ENCODE measurements at places on chromosomes 2 and 18. TPM values are rescaled to one million over a fixed set of nuclear protein-coding genes. Genes with fewer than 3 reads are reported as not detected.

RGPD4 gene
- not detected for total RNA-seq

DNA sequence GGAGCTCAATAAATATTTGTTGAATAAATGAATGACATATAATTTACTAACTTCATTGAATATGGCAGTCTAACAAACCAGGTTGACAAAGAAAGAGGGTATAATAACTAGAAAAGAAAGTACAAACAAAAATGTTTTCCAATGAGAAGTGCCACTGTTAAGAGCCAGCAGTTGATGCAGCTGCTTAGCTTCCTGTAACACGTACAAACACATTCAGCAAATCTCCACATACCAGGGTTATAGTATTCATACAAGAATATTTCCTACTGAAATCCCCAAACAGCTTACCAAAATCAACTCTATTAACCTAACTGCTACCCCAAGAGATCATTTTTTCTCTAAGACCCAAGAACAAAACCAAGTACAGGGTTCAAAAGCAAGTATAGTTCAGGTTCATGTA is 77.7 kb downstream of the THADA start:
- DNase-seq = no peak

GRCh38 chr18:31049189-31049588 is 6.6 kb upstream of the DSC3 start:
- no peak for DNase-seq

- DNase-seq = no peak
Observed at GRCh38 chr2:64692401-64692800, 38.7 kb upstream of the SERTAD2 start.

DNA sequence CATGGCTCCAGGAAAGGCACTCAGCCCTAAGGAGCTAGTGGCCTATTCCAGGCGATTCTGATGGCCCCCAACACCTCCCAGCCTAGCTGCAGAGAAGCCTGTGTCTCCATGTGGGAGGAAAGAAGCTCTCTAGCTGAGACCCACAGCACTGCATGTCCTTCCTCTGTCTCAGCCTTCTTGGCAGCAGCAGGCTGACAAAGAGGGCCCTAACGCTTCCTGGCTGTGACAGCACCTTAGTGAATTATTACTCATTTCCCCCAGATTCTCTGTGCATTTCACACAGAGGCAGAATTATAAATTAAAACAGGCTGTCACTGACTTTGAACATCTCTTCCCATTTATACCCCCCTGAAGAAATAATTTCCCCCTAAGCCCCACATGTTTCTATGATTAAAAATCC is 206.8 kb downstream of the CLIP4 start:
- no peak for DNase-seq

GRCh38 chr2:74577448-74577847 is 22.9 kb downstream of the DOK1 start:
- no peak for DNase-seq

DNA sequence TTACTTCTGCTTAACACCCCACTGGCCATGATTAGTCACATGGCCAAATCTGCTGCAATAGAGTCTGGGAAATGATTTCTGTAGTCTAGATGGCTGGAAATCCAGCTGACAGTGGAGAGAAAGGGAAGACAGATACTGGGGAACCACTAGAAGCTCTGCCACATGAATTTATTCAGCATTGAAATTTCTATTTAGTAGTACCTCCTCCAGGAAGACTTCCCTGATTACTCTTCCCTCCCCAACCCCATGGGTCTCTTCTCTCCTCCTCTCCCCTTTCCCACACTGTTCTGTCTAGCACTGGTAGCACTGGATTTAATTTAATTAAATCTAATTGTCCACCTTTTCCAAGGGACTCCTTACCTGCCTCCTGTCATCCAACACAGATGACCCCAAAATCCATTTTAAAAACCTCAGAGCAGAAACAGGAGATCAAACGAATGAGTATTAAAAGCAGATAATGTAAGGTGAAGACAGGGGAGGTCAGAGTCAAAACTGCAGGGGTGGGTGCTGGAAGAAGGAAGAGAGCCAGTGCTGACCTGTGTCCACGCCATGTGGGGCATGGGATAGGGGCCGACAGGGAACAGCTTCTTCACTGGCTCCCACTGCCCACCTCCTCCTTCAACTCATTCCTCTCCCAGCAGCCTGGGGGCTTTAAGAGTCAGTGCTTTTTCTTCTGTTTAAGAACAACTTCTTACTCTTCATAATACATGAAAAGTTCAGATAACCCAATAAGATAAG is 169.2 kb upstream of the HS6ST1 start:
- DNase-seq = no peak

GRCh38 chr2:231634951-231635875 is 42.5 kb downstream of the TEX44 start:
- DNase-seq = no peak

DNA sequence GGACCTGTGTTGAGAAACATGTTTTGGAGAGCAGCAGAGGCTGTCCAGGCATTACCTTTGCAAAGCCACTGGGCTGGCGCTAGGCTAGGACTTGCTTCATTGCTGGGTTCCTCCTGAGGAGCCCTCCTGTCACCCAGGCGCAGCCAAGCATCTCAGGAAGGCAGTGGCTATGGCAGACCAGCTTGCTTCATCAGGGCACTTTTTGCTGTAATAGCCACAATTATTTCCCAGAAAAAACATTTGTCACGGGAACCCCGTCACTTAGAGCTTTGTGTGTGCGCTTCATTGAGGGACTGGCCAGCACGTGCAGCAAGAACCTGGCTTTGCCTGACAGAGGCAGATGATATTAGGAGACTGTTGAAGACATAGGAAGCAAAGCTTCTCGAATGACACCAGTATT is 36.4 kb downstream of the SLC20A1 start:
- DNase-seq = no peak

POTEJ gene
- not detected for total RNA-seq

GRCh38 chr2:215772634-215773563 is 240.5 kb downstream of the MREG start:
- DNase-seq = no peak

DNA sequence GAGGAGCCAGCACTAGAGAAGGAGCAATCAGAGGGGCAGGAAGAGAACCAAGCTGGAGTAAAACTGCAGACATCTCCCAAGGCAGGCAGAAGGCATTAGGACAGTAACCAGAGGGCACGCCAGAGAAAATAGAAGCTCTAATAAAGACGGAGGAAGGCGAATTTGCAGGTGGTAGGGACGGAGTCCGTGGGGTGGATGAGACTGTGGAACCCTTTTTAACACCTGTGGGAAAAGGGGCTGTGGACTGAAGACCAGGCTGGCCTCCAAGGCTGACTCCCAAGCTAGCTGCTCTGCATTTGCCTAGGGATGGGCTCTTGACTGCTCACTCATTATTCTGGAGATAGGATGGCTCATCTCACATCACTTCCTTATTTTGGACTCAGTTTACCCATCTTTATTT is 49.5 kb downstream of the SLC4A1AP start:
- no peak for DNase-seq

- DNase-seq = no peak
Observed at GRCh38 chr18:66621816-66622576, 18.1 kb upstream of the CDH19 start.

TMEFF2 gene
- total RNA-seq = not detected

- DNase-seq = no peak
Observed at GRCh38 chr2:170217778-170218251, 39.9 kb downstream of the MYO3B start.

GRCh38 chr2:161426455-161426921 is 10.4 kb downstream of the TBR1 start:
- no peak for DNase-seq

GRCh38 chr2:180644709-180645108 is 335.7 kb upstream of the UBE2E3 start:
- DNase-seq = no peak

- DNase-seq = no peak
Observed at GRCh38 chr18:63090334-63090733, 229.2 kb downstream of the BCL2 start.

OSR1 gene
- 5.5 TPM for total RNA-seq

GRCh38 chr2:226692521-226693126 is 107.0 kb downstream of the IRS1 start:
- DNase-seq = no peak

DLX2 gene
- not detected for total RNA-seq

Data from ovary (tissue), 10 donors.